ENCODE measurements at places on chromosomes 13 and 19. TPM values are rescaled to one million over a fixed set of nuclear protein-coding genes. Genes with fewer than 3 reads are reported as not detected.

DNA sequence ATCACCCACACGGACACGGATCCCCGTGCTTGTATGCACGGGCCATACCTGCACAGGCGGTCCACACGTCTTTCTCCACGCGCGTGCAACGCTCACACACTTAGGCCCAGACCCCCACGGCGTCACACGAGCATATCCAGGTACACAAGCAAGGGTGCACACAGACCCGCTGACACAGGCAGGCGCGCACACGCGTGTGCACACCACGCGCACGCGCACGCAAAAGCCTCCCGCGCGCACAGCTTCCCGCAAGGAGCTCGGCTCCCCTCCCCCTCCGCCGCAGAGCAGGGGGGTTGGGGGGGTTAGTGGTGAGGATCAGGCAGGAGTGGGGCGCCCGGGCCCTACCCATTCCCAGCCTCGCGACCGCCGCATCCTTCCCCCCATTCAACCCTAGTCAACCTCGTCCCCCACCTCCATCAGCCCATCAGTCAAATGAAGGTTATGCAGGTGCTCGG lies 407 bp downstream of the RAB3A start:
- DNase-seq, result no peak

DNA sequence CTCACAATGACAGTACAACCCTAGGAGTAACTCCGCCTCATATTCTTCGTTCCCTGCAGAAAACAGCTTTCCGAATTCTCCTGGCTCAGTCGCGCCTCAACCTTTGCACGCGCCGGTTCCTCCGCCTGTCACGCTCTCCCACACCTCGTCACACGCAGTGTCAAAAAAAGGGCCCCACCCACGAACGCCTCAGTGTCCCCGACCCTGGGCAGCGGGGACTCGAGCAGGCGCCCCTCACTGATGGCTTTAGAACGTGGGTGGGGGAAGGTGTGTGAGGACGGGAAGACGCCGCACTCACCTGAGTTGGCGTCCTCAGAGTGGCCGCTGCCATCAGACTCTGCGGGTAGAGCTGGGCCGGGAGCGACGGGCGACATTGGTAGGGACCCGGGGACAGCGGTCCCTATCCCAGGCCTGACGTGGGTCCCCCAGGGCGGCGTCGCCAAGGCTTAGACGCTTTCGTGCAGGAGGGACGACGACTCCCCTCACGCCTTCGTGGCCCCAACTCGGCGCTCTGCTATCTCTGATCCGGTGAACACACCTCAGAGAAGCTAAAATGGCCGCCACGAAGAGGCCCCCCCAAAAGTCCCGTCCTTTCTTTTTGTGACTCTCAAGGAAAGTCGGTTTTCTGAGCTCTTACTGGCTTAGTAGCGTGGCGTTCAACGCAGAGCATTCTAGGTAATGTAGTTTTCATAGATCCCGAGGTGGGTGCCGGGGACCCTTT lies at the start of gene ZNF154:
Gene ZNF154 (minus strand): TSS at position 564 of the 721 bp plus-strand sequence. CDS start 233 bp downstream, at position 331.
- peak; percentile 82 for DNase-seq

DNA sequence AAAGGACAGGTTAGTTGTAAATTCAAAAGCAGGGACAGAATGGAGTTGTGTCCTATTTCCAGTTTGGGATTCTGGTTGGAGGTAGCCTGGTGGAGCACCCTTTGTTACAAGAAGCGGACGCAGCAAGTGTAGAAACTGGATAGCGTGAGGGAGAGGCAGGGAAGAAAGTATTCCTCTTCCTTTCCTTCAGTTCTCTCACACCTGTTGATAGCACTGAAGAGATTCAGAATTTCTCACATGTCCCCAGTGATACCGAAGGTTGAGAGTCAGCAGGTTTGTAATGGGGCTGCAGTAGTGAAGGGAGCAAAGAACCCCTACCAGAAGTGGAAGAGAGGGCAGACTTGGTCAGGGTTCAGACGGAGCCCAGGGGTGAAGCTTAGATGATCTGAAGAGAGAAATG lies 399.2 kb downstream of the SPRY2 start:
- DNase-seq, result no peak

GRCh38 chr19:57317503-57317902 lies 2.8 kb upstream of the ZNF543 start:
- no peak for DNase-seq

DNA sequence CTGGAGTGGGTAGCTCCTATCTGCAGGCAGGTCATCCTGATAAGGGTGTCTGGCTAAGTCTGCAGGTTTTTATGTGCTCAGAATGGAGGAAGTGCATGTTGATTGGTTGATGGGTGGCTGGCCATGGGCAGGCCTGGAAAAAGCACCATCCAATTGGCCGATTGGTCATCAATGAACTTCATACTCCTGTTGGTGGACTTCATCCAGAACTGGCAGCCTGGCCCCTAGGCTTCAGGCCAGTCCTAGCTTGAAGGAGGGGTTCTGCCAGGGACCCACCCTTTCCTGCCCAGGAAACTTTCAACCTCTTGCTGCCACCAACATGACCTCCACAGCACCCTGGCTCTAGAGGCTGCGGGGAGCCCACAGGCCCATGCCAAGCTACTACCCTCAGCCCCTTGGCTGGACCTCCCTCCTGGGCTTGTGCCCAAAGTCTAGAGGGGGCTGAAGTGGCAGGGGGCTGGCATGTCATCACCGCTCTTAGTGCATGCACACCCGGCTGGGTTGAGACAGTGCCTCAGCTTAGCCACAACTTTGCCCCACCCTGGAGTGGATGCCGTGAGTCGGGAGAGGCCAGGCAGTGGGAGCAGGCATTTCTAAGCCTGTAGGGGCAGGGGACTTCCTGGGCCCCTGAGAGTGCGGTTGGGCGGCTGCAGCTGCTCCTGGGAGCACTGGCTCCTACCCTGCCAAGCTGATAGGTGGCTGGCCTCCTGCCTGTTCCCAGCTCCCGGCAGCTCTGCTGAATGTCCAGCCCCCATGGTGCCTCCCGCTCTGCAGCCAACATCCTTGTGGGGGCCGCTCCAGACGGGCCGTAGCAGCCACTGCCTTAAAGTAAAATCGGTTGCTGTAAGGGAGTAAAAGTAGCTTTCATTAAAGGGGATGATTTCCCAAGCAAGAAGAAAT lies 13.2 kb downstream of the DNAJC15 start:
- DNase-seq, result no peak

Gene C19orf85
- not detected for total RNA-seq

Gene KLHL1
- total RNA-seq, result 0.26 TPM

DNA sequence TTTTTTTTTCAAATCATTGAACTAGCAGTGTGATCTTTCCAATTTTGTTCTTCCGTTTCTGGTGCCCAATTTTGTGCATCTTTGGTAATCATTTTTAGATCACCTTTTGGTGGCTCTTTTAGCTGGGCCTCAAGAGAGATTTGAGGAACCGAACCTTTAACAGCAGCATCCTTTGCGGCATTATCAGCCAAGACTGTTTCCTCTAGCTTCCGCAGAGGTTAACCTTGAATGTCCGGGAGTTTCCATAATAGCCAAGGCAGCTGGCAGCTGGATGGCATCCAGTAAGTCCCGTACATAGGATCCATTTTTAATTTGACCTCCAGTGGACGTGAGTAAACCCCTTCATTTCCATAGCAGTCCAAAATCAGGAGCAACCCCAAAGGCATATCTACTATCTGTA lies 9.6 kb downstream of the IRGC start:
- DNase-seq, result no peak

DNA sequence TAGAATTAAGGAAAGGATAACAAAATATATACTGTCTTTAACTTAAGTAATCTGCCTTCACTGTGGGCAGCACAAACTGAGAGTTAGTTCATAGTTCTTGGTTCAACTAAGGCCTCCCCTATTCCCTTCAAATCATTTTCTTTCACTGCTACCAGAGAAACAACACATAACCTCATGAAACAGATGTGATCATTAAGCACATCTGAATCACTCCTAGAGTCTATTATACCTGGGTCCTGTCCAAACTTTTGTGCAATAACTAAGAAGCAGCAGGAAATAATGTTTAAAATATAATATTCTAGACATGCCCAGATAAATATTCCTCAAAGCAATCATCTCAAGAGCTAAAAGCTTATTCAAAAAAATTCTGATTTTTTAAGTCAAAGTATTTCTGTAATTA lies 62.9 kb downstream of the ZC3H13 start:
- DNase-seq, result no peak

DNA sequence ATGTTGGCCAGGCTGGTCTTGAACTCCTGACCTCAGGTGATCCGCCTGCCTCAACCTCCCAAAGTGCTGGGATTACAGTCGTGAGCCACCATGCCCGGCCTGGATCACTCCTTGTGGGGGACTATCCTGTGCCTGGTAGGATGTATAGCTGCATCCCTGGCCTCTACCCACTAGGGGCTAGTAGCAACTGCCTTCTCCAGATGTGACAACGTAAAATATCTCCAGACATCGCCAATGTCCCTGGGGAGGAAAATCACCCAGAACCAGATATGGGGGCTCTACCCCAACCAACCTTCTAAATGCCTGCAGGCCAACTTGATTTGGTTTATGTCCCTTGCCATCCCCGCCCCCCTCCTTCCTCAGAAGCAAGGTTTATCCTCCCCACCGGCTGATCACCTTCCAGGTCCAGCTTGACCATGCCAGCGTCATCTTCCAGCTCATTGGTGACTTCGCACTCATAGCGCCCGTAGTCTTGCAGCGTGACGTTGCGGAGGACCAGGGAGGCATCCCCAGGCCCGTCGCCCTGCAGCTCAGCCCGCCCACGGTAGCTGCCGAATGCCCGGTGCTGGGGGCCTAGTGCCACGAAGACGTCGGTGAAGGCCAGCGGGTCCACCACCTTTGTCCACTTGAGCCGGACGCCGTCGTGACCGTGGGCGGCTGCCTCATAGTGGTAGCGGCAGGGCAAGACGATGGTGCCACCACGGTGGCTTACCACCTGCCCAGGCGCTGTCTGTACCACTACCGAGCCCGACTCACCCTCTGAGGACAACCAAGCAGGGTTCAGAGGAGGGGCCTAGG lies 12.5 kb downstream of the TM6SF2 start:
- DNase-seq, result no peak

Gene KLK10
- total RNA-seq, result not detected

Gene SYCN
- total RNA-seq, result not detected

DNA sequence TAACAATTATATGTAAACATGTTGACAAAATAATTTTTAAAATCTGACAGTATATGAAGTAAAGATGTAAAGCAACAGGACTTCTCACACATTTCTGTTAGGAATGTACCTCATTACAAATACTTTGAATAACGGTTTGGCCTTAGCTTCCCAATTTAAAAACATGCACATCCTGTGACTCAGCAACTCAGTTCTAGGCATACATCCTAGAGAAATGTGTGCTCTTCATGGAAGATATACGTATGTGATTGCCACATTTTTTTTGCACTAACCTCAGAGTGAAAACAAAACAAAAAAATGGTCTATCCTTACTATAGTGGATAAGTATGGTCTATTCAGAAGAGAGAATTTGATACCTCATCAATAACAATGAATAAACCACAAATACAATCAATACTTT lies 314.6 kb downstream of the LIG4 start:
- no peak for DNase-seq

Gene SUPT20H
- total RNA-seq, result 153 TPM

Gene ZNF560
- 0.21 TPM for total RNA-seq

Gene F7
- 0.63 TPM for total RNA-seq

- DNase-seq, result no peak
These were observed 19.0 kb upstream of the LEUTX start for GRCh38 chr19:39759457-39760184.

DNA sequence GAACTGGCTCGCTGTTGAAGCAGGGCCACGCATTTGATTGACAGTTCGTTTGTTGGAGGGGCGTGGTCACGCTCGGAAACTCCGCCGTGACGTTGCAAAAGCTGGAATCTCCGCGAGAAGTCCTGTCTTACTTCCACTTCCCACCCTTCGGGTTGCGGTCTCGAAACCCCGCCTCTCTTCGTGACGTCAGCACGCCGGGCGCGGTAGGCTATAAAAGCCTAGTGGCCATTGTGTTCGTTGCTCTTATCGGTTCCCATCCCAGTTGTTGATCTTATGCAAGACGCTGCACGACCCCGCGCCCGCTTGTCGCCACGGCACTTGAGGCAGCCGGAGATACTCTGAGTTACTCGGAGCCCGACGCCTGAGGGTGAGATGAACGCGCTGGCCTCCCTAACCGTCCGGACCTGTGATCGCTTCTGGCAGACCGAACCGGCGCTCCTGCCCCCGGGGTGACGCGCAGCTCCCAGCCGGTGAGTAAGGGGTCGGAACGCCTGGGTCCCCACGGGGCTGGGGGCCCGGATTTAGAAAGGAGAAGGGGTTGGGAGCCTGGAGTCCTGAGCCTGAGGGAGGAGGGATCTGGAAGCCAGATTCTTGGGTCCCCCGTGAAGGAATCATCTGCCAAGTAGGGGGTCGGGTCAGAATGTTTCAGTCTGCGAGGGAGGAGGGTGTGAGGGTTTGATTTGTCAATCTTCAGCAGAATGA lies at the start of gene PPP1R15A:
Gene PPP1R15A (plus strand): TSS at position 240 of the 702 bp plus-strand sequence. CDS start 813 bp downstream, outside the sequence.
- DNase-seq, result peak; percentile 97

DNA sequence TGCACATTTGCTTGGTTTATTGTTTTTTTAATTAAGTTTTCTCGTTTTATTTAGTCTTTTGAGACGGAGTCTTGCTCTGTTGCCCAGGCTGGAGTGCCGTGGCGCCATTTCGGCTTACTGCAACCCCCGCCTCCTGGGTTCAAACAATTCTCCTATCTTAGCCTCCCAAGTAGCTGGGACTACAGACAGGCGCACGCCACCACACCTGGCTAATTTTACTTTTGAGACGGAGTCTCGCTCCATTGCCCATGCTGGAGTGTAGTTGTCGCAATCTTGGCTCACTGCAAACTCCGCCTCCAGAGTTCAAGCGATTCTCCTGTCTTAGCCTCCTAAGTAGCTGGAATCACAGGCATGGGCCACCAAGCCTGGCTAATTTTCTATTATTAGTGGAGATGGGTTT lies 1.3 kb downstream of the RPS9 start:
- no peak for DNase-seq

GRCh38 chr19:2044709-2045500 lies 6.1 kb downstream of the MKNK2 start:
- no peak for DNase-seq

GRCh38 chr19:2483084-2483483 lies 7.2 kb downstream of the GADD45B start:
- DNase-seq, result no peak

DNA sequence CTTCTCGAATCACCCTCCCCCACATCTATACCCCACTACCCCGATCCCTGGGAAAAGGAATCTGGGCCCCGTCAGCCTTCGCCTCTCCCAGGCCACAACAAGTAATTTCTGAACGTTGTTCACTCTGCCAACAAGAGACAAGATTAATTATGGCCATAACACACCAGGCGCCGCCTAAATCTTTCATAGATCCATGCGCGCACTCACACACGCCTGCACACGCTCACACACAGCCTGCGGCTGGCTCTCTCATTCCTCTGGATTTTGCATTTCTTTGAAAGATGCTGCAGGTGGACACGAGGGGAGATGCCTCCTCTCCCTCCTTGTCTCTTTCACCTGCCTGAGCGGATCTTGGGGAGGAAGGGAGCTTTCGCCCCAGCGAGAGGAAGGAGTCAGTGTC lies 17.1 kb downstream of the ZNRF4 start:
- DNase-seq, result peak; percentile 25

DNA sequence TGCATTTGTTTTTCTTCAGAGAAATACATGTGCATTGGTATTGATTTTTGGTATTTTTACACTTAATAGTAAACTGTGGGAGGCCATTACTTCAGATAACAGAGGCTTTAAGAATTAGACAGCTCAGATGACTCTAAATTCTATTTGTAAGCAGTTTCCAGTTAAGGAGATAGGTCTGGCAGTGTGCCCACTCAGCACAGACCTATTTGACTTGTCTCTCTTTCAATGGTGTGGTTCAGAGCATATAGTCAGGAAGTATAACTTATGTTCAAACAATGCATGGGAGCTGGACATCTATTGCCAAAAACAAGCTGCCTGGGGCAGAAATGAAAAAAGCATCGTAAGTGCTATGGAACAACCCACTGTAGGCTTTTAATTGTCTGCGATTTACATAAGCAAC lies 370.7 kb downstream of the HS6ST3 start:
- DNase-seq, result no peak

All from urinary bladder (tissue), 4 donors.